ENCODE measurements at places on chromosomes 4 and X. TPM values are rescaled to one million over a fixed set of nuclear protein-coding genes. Genes with fewer than 3 reads are reported as not detected.

DNA sequence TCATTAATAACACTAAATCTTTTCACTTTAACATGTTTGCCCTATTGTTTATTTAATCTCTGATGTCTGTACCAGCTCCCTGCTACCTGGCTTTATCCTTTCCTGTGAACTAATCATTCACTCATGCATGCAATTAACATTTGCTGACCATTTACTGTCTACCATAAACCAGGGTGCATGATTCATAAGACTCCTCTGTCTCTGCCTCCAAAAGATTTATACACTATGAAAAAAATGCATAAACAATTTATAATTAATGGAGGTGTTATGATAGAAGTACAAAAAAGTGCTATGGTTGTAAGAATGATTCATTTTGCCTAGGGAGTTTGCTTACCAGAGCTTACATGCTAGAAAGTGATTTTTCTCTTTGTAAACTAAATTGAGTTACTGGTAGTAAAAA is 24.5 kb upstream of the CPEB2 start:
- DNase-seq: no peak

PNMA6A gene
- 0.17 TPM for total RNA-seq

TRIM60 gene
- not detected for total RNA-seq

- DNase-seq: no peak
Observed at GRCh38 chrX:65862638-65863037, 177.2 kb downstream of the VSIG4 start.

- no peak for DNase-seq
Observed at GRCh38 chrX:65821721-65822496, 154.5 kb downstream of the MSN start.

NPY1R gene
- not detected for total RNA-seq

CENPVL1 gene
- not detected for total RNA-seq

Measured in HFFc6 (cell line).